Ovary (tissue), 10 donors: ENCODE measurements at places on chromosomes 7 and 10. TPM values are rescaled to one million over a fixed set of nuclear protein-coding genes. Genes with fewer than 3 reads are reported as not detected.

DNA sequence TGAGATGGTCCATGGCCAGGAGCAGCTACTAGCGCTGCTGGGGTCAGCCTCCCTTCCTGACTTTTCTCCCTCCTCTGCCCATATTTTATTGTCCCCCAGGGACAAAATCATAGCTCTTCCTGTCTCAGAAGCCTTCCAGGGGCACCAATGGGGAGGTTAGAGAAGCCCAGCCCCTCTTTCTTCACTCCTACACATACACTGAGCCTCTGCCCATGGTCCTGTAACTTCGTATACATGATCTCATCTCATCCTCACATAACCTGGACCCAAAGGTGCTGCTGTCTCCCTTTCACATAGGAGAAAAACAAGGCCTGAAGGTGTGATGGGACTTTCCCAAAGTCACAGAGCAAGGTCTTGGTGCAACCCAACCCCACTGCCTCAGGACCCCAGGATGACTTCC is 2.5 kb downstream of the SRRM3 start:
- no peak for DNase-seq

GRCh38 chr7:143073556-143073955 is 21.4 kb downstream of the OR6V1 start:
- DNase-seq = no peak

DNA sequence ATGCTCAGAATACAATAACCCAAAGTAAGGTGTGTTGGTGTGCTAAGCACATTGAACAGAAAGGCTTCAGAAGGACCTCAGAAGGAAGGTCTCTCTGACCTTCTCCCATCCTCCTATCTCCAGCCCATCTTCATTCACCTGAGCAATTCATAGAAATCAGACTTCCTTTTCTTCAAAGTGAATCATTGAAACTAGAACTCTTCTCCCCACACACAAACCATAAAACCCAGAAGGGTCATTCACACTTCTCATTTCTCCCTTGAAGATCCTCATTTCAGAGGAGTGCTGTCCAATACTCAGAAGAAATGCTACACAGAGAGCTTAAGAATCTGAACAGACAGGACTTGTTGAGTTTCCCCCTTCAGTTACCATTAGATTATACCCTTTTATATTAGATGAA is 89.5 kb downstream of the VWDE start:
- no peak for DNase-seq

SLC39A12 gene
- not detected for polyA plus RNA-seq

DNA sequence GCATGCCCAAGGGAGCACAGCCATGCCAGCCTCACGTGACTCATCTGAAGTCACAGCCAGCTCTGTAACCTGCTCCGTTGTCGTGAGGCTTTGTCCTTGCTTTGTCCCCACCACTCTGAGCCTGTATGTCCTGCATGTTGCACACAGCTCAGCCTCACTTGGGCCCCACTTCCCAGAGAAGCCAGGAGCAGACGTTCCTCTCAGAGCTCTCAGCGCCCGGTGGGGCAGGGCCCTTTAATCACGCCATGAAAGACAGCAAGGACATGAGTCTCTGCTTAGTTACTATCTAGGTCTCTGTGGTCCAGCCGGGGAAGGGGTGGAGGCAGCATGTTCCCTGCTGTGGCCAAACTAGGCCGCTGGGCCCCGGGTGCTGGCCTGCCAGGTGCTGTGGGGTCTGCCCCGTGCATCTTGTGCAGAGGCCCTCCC is 127.4 kb upstream of the FAM20C start:
- DNase-seq = no peak

ANTXRL gene
- polyA plus RNA-seq = not detected

DNA sequence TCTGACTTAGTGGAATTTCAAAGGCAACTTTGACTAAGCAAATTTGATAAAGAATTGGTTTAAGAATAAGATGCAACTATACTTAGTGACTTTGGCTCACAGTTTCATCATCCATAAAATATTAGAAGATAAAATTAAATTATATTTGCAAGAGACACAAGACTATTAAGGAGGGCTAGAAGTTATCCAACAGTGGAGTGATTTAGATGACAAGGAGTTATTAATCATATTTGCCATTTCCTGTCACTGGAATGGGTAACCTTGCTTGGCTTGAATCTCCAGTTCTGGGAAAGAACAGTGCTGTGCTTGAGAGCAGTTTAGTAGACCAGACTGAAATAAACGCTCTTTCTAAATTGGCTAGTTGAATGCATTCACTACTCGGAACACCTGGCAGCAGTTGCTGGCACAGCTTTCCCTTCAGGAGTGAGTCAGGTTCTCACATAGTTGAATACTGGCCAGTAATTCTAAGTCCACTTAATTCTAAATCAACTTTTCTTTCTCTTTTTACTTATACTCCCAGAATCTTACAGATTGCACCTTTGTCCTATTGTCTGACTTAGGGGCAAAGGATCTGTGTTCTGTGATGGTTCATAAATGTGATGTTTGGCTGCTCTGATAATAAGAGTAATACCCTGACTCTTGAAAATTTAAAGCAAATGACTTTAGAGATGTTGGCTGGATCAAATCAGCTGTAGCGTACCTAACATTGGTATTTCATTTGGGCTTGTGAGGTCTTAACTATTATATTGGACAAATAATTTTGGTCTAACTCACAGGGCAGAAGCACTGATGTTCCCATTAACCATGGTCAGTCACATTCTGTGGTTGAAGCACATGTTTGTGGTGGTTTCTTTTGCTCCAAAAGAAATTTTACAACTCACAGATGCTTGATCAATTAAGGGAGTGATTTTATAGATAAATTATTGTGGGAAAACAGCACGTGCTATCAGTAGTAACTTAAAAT is 16.6 kb downstream of the STMP1 start:
- no peak for DNase-seq

GRCh38 chr7:55112056-55112455 is 93.2 kb downstream of the EGFR start:
- no peak for DNase-seq

AZGP1 gene
- polyA plus RNA-seq = 1.3 TPM

ZCWPW1 gene
- 9.3 TPM for polyA plus RNA-seq
